ENCODE measurements at places on chromosomes 6 and 20.
A peak's percentile ranks its signal among the peaks of the same experiment; 100 is the strongest.

- DNase-seq, result no peak
These were observed 25.5 kb upstream of the ASXL1 start for GRCh38 chr20:32332614-32333013.

DNA sequence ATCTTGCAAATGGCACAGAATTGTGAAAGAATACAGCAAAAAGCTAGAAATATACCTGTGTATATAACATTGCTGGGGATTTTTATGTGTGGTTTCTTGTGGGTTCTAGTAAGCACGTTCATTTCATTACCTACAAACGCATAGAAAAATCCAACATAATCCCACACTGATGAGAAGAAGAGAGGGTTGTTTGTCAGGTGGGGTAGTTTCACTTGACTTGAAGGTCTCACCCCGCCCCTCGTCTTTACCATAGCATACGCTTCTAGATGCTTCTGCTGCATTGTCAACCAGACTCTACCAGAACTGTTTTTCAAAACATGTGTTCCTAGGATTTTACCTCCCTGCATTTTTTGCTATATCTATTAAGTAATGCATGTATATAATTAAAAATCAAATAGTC, 284.1 kb upstream of the TAB2 start:
- DNase-seq, result peak; percentile 67

GRCh38 chr6:16168858-16169257, 40.0 kb downstream of the MYLIP start:
- no peak for DNase-seq

DNA sequence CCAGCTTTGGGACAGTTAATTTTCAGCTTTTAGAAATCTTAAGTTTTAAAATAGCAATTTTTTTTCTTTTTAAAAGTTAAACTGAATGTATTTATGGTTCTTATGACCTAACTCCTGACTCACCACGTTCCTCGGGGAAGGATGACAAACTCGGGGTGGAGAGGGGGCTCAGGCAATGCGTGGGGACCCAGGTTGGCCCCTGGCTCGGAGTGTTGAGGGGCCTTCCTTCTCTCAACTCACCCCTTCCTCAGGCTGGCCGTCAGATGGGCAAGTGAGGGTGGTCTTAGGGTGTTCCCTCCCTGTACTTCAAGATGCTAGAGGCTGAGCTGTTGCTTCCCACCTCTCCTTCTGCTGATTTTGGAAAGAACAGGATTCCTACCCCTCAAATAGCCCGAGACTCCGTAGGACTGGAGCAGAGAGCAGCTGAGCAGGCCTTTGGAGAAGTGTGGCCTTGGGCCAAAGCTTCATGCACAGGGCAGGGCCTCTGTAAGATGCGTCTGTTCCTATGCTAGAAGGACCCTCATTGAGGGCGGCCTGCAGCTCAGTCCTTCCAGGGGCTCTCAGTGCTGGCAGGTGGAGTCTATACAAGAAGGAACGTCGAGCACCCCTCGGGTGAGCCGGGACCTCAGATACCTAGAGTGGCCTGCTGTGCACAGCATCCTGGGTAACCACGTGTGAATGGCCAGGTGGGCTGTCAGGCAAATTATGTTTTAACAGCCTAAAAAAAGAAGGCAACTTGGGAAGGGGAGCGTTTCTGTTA, 79.3 kb downstream of the TCP11 start:
- DNase-seq, result no peak

GRCh38 chr6:103081876-103082630, 1688.5 kb downstream of the GRIK2 start:
- no peak for DNase-seq

GRCh38 chr6:6678185-6678671, 89.7 kb downstream of the LY86 start:
- DNase-seq, result no peak

GRCh38 chr6:71203206-71203605, 85.4 kb upstream of the OGFRL1 start:
- no peak for DNase-seq

GRCh38 chr20:19539191-19539590, 218.9 kb upstream of the RIN2 start:
- DNase-seq, result no peak

DNA sequence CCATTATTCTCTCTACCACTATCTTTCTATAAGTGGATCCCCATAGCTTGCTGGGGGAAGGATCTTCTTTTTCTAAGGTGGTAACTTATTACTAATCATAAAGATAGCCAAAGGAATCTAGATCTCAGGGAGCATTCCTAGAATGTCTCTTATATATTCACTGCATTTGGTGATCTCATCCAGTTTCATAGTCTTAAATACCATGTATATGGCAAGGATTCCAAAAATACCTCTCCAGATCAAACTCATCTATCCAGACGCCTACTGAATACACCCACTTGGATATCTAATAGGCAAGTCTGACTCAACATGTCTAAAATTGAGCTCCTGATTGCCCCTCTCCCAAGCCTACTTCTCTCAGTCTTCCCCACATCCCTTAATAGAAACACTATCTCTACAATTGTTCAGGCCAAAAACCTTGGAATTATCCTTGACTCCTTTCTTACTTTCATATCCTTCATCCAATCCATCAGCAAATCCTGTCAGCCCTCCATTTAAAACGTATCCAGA, 264.4 kb downstream of the HACE1 start:
- DNase-seq, result no peak

GRCh38 chr6:44856479-44856878, 469.0 kb downstream of the CDC5L start:
- no peak for DNase-seq

DNA sequence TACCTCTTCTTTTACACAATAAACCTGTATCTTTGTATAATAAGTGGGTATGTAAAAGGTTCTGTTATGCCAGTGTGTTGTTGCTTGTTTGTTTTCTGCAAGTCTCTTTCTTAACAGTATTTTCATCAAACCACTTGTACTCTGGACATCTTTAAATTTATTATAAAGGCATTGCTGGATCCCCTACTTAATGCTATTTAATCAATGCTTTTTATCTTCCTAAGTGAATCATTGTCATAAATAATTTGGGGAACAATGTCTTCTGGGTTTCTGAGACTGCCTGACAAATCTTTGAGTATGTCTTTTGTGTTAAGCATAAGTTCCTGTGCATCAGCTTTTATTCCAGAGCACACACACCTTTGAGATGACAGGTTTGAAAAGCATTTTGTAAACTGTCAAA, 64.7 kb downstream of the ITCH start:
- DNase-seq, result no peak

- no peak for DNase-seq
These were observed 12.9 kb upstream of the MYBL2 start for GRCh38 chr20:43653966-43654365.
